ENCODE measurements at places on chromosomes 1 and 21.

GRCh38 chr1:107541412-107541811 is 400.6 kb downstream of the NTNG1 start:
- no peak for DNase-seq

GRCh38 chr1:247172996-247173395 is 1.2 kb upstream of the ZNF124 start:
- DNase-seq, result no peak

DNA sequence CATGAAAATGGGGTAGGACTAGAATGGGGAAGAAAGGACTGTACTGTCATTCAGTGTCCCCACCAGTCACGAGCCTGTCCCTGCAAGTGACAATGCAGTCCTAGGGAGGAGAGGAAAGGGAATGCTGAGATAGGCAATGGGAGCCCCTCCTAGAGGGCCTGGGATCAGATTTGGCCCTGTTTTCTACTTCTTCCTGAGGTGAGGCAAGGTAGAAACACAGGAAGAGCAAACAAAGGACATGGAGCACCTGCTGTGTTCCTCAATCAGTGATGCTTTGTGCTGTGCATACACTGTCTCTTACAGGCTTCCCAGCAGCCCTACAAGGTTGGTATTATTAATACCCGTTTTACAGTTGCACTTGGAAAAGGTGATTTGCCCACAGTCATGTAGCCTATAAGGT is 6.1 kb downstream of the FABP3 start:
- DNase-seq, result no peak

GRCh38 chr1:25184001-25184762 is 48.1 kb downstream of the SYF2 start:
- DNase-seq, result no peak

DNA sequence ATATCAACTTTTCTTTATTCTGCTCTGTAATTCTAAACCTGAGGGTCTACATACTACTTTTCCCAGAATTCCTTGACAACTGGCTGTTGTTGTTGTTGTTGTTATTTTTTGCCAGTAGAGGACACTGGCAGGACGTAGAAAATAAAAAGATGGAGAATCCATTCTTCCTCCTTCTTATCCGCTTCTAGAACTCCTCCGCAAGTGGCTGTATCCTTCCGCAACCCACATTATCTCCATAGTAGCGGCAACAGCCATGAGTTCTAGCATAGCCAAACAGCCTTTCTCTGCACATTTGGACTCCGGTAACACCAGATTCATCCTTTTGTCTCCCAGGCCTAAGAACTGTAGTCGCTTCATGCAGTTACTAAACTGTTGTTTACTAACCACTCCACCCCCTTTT is 91.1 kb upstream of the CACHD1 start:
- DNase-seq, result no peak

- DNase-seq, result no peak
Observed at GRCh38 chr1:231206856-231207255, 34.2 kb upstream of the GNPAT start.

All from activated CD4-positive, alpha-beta T cell treated with anti-CD3 and anti-CD28 coated beads, Interleukin-2, amount 50 U/mL, for 1 hour (primary cell).